Stimulated activated CD8-positive, alpha-beta memory T cell treated with anti-CD3 and anti-CD28 coated beads, Interleukin-7, amount 100 ng/mL, for 1 hour (primary cell): ENCODE measurements at places on chromosomes 2 and 18.

DNA sequence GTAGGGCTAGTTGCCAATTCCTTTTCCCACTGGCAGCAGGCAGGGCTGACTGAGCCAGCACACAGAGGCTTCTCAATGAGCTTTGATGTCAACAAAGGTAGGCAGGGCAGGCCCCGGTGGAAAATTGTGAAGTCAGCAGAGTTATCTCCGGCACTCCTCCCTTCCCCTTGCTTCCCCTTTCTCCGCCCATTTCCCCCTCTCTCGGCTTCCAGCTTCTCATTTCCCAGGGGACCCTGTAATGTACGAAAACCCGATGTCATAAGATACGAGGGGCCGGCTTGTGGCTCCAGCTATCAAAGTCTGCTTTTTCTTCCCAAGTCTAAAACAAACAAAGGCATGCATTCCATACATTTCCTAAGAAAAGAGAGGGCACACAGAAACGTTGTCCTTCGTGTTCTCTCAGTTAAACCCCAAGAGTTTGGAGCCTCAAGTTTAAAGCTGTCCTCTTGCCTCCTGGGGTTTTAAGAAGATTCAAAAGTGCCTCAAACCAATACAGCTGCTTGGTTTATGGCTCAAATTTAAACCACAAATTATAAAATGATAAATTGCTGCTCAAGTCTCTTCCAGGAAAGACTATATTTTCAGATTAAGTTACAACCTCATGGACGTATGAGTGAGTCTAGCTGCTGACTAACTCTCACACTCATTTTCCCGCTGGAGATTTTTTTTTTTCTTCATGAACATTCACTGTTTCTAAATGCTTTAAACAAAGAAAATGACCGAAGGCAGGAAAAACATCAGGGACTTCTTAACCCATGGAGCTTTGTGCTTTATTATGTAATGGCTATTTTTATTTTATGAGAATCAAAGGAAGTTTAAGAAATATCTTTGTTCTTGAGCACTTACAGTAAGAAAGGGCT, 27.2 kb upstream of the EML4 start:
- no peak for DNase-seq

GRCh38 chr2:28661589-28662001, 90.0 kb upstream of the PPP1CB start:
- DNase-seq = no peak

- no peak for DNase-seq
Measured at GRCh38 chr2:142989273-142990204, 112.1 kb downstream of the KYNU start.

GRCh38 chr2:8827729-8828128, 9.7 kb downstream of the KIDINS220 start:
- DNase-seq = no peak

DNA sequence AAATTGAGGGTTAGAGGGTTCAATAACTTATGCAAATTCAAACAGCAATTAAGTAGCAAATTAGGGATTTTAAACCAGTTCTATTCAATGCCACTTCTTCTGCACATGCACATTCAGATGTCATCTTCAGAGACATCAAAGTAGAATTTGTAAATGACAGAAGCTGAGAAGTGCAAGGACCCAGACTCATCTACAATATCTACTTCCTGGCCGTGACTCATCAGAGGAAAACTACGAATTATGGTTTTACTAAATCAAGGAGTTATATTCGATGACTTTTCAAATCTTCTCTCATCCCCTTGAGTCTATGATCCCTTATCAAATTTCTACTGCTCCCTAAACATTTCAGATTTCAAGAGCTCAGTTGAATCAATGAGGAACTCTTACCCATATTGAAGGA, 20.0 kb upstream of the STAT4 start:
- DNase-seq = no peak

DNA sequence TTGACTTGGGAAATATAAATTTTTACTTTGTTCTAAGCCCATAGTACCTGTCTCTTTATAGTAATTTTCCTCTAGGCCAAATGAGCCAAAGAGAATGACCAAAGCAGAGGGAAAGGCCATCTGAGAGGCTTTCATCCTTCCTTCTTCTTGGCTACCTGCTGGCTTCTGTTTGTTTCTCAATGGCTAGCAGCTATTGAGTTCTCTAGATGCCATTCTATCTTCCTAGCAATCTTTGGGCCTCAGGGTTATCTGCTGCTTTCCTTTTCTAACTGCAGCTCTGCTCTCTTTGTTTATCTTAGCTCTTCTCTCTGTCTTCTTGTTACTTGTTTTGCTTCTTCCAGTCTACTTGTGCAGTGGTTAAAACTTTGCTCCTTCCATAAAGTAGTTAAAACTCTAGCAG, 601.1 kb upstream of the NRXN1 start:
- no peak for DNase-seq

- no peak for DNase-seq
Measured at GRCh38 chr18:27887287-27887686, 289.6 kb downstream of the CDH2 start.

DNA sequence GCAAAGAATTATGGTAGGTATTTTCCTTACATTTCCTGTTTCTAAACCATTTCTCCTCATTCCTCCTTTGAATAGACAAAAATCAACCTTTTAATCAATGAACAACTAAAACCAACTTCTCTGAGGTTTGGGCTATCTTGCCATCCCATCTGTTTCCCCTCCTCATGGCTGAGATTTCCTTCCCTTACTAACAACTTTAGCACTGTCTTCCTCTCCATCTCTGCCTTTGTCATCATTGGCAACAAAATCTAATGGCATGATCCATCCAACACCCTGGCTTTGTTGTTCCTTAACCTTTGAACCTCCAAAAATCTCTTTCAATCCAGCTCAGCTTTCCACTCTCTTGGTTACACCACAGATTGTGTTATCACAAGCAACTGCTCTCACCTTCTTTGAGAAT, 95.3 kb upstream of the FAM136A start:
- no peak for DNase-seq

DNA sequence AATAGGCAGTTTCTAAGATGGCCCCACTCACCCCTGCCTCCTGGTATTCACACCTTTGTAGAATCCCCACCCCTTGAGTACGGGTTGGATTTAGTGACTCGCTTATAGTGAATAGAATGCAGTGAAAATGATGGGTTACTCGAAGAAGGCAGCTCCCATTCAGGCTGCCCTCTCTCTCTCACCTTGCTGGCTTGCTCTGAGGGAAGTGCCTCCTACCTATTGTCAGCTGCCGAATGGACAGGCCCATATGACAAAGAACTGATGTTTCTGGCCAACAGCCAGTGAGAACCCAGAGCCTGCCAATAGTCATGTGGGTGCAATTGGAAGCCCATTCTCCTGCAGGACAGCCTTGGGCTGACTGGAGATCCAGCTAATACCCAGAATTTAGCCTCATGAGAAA, 22.1 kb upstream of the RNF103 start:
- no peak for DNase-seq

- no peak for DNase-seq
Measured at GRCh38 chr2:9057939-9058761, 54.7 kb upstream of the MBOAT2 start.

DNA sequence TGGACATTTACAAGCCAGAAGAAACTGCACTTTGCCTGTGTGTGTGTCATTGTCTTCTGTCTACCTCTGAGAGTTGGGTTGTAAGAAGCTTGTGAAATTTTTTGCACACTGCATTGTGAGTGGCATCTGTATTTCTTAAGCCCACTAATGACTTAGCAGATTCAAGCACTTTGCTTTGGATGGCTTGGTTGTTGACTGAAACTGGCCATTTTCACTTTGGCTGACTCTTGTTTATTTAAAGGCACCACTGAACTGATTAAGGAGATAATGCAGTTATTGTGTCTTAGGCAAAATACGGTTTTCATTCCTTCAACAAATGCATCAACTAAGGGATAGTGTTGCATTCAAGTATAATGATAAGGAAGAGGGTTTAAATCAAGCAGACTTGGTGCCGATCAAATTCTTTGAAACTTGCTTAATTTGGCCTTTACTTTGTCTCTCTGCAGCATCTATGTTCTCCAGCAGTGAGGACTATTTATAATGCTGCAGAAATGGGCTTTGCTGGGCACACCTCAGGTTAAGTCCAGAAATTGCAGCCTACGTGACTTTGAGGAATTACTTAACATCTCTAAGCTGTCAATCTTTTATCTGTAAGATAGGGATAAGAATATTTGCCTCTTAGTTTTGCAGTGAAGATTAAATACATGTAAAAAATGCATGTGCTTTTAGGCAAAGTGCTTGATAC, 142.0 kb downstream of the CCDC85A start:
- no peak for DNase-seq

GRCh38 chr2:27379836-27380625, 503 bp downstream of the ZNF513 start:
- no peak for DNase-seq
